Effector memory CD8-positive, alpha-beta T cell (primary cell): ENCODE measurements at places on chromosomes 3 and 15.

DNA sequence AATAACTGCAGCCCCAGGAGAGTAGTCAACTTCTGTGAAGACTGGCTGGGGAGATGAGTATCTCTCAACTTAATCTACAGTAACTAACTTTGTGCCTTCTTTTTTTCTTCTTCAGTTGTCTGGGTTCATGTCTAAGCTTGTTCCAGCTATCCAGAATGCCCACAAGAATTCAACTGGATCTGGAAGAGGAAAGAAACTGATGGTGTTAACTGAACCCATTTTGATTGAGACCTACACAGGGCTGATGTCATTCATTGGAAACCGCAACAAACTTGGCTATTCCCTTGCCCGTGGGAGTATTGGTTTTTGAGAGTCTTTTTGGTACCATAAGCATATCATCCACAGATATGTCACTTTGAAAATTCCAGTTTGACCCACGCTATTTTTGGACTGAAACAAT, 148.7 kb downstream of the TPRG1 start:
- H3K27me3 ChIP-seq: no peaks in the 10 kb centered on the region
- no peak overlapping the region for H3K27ac ChIP-seq
- peaks cover 21% of the 10 kb centered on the region for H3K4me1 ChIP-seq
- H3K36me3 ChIP-seq: peaks cover 11% of the 10 kb centered on the region

DNA sequence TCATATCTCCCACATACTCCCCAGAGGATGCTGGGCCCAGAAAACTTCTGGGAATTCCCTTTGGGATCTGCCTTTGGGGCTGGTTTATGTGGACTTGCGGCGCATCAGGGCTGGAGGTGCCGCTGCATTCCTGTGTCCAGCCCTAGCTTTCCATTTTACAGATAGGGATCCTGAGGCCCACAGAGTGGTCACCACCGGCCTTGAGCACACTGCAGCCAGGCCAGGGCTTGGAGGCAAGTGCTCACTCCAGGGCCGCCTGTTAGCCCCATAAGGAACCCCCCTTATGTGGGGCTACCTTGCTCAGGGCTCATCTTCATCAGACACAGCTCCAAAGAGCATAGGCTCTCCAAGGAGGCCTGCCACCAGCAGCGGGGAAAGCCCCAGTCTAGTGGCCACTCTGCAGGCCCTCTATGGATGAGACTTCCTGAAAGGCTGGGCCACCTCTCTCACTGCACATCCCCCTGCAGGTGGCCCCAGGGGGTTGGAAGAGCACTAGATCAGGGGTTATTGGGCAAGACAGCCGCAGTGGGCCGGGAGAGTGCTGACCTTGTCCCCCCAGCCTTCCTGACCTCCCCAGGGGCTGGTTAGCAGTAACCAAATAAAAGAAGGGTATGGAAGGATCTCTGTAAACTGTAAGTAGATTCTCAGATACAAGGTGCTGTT, 9.2 kb upstream of the ATP2B2 start:
- H3K4me3 ChIP-seq: no peak overlapping the region
- no peaks in the 10 kb centered on the region for H3K4me1 ChIP-seq
- DNase-seq: no peak
- no peaks in the 10 kb centered on the region for H3K36me3 ChIP-seq
- H3K27me3 ChIP-seq: peaks cover 5% of the 10 kb centered on the region

DNA sequence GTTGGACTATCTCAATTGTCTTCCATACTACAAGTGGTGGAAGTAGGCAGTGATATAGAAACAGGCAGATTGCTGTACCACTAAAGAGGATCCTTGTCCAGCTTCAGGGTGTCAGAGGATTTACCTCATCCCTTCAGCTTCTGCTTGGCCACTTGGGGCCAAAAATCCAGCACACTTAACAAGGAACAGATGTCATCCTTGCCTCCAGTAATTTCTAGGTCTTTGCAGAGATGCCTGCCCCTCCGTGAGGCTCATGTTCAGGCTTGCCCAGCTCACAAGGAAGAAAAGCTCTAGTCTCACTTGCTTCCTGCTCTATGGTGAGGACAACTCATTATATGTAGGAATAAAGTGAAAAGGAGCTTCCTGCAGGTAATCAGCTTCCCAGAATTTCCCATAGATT, 510.3 kb downstream of the EPHA3 start:
- no peak for DNase-seq
- H3K4me3 ChIP-seq: no peak overlapping the region
- no peak overlapping the region for H3K27ac ChIP-seq
- H3K27me3 ChIP-seq: no peaks in the 10 kb centered on the region
- no peaks in the 10 kb centered on the region for H3K4me1 ChIP-seq

GRCh38 chr3:12585181-12585580, 28.3 kb downstream of the MKRN2 start:
- no peaks in the 10 kb centered on the region for H3K27me3 ChIP-seq
- peak overlapping the region; percentile 84 for H3K27ac ChIP-seq
- H3K4me1 ChIP-seq: peaks cover 5% of the 10 kb centered on the region
